ENCODE measurements at places on chromosomes 7 and 10.

DNA sequence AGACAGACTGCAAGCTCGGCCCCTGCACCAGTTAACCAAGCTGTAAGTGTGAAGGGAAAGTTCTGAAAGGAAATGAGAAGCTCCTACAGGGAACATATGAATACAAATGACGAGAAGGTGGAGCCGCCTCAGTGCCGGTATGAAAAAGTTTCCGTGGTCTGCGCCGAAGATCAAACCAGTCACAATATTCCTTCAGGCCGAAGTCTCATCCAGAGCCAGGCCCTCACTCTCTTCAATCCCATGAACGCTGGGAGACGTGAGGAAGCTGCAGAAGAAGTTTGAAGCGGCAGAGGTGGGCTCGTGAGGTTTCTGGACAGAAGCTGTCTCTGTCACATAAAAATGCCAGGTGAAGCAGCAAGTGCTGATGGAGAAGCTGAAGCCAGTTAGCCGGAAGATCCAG lies 71.9 kb downstream of the CFAP46 start:
- no peak for DNase-seq

- no peak for DNase-seq
Measured at GRCh38 chr7:77335581-77335980, 80.6 kb downstream of the GSAP start.

DNA sequence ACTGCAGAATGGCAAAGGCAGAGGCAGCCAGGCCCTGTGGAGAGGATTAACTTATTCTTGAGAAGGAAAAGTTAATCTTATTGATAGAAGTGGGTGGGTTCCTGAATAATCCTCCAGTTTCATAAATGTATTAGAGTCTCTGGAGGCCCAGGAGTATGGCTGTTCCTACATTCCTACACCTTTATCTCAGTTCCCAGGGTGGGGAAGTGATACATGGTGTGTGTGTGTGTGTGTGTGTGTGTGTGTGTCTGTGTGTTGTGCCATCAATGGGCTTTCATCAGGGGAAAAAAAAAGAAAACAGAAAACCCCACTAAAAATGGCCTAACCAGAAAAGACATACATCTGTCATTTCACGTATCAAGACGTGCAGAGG lies 22.0 kb upstream of the GSDME start:
- no peak for DNase-seq

GRCh38 chr10:23512355-23513058 lies 73.6 kb downstream of the OTUD1 start:
- DNase-seq: peak; percentile 17

- no peak for DNase-seq
Measured at GRCh38 chr10:89357096-89357495, 20.8 kb upstream of the IFIT1B start.

- no peak for DNase-seq
Measured at GRCh38 chr10:125156196-125156595, 4.2 kb downstream of the CTBP2 start.

GRCh38 chr10:89518876-89519842 lies 16.2 kb downstream of the SLC16A12 start:
- DNase-seq: peak; percentile 93

DNA sequence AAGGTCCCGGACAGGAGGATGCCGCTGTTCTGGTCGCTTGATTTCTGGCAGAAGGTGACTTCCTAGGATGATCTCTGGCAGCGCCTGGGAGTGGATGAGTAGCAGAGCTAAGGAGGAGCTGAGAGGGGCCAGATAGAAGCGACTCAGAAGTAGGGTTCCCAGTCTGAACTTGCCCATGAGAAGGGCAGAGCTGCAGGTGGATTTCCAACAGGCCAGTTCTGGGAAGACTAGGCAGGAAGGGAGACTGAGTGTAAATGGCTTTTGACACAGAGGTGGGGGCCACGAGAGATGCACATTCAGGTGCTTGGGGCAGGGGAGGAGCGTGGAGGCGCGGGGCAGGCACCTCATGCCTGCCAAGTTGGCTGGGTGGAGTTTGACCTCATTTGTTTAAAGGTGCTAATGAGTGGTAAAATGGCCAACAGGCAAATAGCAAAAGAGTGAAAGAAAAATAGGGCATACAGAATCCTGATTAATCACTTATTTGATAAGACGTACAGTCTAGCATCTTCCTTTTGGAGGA lies 58.8 kb downstream of the SHH start:
- DNase-seq: no peak

- DNase-seq: no peak
Measured at GRCh38 chr10:4046030-4046429, 261.0 kb upstream of the KLF6 start.

DNA sequence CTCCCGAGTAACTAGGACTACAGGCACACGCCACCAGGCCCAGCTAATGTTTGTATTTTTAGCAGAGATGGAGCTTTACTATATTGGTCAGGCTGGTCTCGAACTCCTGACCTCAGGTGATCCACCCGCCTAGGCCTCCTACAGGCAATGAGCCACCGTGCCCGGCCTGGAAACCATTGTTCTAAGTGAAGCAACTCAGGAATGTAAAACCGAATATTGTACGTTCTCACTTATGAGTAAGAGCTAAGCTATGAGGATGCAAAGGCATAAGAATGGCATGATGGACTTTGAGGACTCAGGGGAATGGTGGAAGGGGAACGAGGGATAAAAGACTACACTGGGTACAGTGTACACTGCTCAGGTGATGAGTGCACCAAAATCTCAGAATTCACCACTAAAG lies 235.1 kb upstream of the AUTS2 start:
- no peak for DNase-seq

DNA sequence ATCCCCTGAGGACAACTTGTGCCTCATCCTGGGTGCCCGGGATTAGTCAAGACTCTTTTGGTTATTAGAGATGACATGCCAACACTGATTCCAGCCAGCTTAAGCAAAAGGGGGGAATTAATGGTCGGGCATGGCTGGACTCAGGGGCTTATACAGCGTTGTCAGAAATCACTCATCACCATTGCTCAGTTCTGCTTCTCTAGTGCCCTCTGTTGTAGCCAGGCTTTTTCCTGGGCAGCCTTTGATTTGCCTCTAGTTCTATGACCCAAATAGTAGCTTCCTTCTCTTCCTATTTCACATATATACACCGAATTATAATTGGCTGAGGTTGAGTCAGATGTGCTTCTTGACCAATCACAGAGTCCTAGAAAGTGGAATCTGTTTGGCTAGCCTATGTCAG lies 192.0 kb upstream of the HABP2 start:
- no peak for DNase-seq

GRCh38 chr7:14691597-14692203 lies 210.9 kb downstream of the DGKB start:
- peak; percentile 6 for DNase-seq

GRCh38 chr10:47400251-47400650 lies 16.2 kb upstream of the ZNF488 start:
- no peak for DNase-seq

GRCh38 chr10:29535778-29536453 lies 98.9 kb downstream of the SVIL start:
- DNase-seq: no peak

- no peak for DNase-seq
Measured at GRCh38 chr10:121732172-121732571, 133.9 kb upstream of the FGFR2 start.

- DNase-seq: no peak
Measured at GRCh38 chr7:120733143-120733542, 124.8 kb downstream of the TSPAN12 start.

DNA sequence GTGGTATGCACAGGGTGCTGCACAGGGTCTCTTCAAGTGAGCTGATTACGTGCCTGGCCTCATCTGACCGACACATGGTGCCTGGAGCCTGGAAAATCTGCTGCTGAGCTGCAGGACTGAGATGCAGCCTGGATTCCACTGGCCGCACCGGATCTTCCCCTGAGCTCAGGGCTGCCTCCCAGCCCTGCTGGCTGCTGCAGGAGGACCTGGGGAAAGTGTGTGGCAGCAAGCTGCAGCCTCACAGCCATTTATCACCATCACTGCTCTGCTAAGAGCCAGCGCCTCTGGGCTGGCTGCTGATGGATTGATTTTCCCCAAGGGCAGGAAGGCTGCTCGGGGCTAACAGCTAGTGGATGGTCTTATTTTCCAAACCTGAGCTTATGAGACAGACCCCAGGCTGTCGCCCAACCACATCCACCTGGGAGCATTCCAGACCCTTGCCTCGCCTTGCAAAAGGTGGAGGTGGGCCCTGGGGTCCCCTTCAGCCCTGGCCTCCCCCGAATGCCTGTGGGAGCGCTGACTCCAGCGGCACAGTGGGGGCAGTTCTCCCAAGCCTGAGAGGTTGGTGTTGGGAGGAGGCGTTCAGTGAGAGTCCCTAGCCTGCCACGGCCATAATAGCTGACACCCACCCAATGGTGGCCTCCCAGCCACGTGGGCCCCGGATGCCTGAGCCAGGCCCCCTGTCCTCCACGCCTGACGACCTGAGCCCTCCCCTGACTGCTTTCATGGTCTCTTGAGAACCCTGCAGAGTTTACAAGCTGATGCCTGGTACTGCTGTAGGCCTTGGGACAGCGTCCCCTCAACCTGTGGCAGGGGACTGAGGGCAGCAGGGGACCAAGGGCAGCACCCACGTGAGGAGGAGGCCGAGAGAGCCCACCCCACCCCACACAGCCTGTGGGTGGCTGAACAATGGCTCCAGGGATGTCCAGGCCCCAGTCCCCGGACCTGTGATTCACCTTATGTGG lies 38.2 kb downstream of the STK32C start:
- no peak for DNase-seq

- DNase-seq: no peak
Measured at GRCh38 chr7:107234436-107234835, 65.6 kb downstream of the HBP1 start.

- no peak for DNase-seq
Measured at GRCh38 chr10:116071453-116072148, 201.4 kb downstream of the GFRA1 start.

DNA sequence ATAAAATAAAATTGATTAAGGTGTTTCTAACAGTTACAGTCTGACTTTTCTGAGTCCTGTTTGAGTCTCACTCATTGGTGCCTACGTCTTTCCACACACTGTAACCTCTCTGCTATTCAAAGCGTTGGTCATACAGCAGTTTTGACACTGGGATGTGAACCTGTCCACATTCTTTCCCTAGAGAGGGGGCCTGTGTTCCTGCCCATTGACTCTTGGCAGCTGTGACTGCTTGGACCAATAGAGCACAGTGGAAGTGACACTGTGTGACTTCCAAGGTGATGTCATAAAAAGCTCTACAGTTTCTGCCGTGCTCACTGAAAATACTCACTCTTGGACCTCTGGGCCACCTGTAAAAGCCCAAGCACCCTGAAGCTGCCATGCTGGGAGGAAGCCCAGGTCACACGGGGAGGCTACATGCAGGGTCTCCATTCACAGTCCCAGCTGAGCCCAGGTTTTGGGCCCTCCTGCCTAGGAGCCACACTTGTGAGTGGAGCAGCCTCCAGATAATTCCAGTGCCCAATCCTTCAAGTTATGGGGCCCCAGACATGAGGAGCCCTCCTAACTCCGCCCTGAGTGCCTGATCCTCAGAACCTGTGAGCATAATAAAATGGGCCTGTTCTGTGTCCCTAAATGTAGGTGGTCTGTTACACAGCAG lies 704 bp upstream of the ANTXRL start:
- DNase-seq: no peak

DNA sequence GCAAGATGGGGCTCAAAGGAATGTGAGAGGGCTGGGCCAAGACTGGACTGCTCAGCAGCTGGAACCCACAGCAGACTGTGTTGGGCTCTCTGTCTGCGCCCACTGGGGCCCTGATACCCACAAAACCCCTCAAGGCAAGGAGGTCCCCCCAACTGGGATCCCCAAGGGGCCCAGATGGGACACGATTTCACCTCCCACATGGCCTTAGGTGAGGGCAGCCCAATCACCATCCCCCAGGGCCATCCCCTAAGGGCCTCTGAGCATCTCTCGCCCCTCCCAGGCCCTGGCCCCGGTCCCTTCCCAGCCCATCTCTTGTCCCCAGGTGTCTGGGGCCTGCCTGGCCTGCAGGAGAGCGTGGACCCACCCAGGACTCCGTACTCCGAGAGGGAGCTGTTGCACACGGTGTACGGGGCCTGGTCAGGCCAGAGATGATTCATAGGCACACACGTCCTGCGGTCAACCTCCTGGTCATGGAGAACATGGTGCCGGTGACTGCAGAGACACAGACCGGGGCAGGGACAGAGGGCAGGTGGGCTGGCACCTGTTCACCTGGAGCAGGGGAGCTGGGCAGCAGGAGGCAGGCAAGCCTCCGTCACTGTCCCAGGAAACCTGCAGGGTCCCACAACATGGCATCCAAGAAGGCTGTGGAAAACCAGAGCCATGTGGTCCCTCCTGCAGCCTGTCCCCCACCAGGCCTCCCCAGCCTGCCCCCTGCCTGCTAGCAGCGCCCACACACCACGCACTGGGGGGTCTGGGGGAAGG lies 21.6 kb downstream of the OGDHL start:
- no peak for DNase-seq

GRCh38 chr10:107865691-107866090 lies 701.2 kb upstream of the SORCS1 start:
- DNase-seq: no peak

- DNase-seq: peak; percentile 15
Measured at GRCh38 chr10:90751107-90751997, 106.5 kb downstream of the HTR7 start.

GRCh38 chr10:7707102-7707501 lies 4.0 kb downstream of the ITIH2 start:
- no peak for DNase-seq

GRCh38 chr10:4650582-4650981 lies 175.4 kb upstream of the AKR1E2 start:
- DNase-seq: peak; percentile 49

- DNase-seq: no peak
Measured at GRCh38 chr7:111852081-111852480, 289.8 kb upstream of the IMMP2L start.

DNA sequence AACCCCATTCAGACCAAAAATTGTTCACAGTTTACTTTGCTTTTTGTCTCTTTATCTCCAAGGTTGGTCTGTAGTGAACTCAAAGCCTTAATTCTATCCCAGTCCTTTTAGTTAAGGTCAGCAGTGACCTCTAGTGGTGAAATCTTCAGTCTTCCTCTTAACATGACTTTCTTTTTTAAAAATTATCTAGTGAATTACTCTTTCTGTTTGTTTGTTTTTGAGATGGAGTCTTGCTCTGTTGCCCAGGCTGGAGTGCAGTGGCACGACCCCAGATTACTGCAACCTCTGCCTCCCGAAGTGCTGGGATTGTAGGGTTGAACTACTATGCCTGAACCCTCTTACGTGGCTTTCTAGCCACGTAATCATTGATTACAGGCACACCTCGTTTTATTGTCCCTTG lies 25.0 kb downstream of the ZNF487 start:
- peak; percentile 53 for DNase-seq

GRCh38 chr10:126421756-126422256 lies 33.5 kb upstream of the ADAM12 start:
- DNase-seq: peak; percentile 95
